ENCODE measurements at places on chromosomes 5 and 9. TPM values are rescaled to one million over a fixed set of nuclear protein-coding genes. Genes with fewer than 3 reads are reported as not detected.

The REEP2 gene
- 18.3 TPM for total RNA-seq

The ARID3C gene
- total RNA-seq, result not detected

The SLC34A1 gene
- total RNA-seq, result not detected

- no peak for DNase-seq
These were observed 2.9 kb downstream of the MYOZ3 start for GRCh38 chr5:150663936-150664335.

GRCh38 chr5:91016954-91017700, 366.0 kb downstream of the ARRDC3 start:
- DNase-seq, result no peak

Measured in osteocyte (in vitro differentiated cells).